NCI-H2029 treated with DMSO at 0.1 percent for 48 hours (cell line): ENCODE measurements at places on chromosomes 12 and 14.
A peak's percentile ranks its signal among the peaks of the same experiment; 100 is the strongest.

GRCh38 chr12:120115692-120116440, 687 bp downstream of the RAB35 start:
- no peak for DNase-seq

DNA sequence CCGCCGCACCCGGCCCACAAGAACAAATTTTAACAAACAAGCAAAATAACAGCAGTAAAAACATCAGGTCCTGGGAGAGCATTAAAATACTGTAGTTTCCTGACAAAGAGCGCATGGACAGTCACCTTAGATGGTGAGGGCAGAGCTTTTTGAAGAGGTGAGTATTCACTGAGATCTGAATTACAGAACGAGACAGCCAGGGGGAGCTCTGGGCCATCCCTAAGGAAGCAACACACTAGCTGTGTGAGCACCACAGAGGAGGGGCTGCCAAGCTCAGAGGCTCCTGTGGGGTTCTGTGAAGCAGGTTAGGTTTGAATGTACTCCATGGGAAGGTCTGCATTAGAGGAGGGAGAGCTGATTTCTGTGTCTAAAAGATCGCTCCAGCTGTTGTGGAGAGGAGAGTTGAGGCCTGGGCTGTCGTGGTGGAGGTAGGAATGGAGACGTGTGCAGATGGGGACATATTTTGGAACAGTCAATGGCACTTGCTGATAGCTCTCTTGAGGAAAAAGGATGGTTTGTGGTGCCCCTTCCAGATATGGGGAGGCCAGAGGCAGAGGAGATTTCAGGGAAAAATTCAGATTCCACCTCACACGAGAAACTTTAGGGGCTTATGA, 72.9 kb downstream of the TRAFD1 start:
- no peak for DNase-seq

GRCh38 chr12:95621725-95622124, 70.4 kb upstream of the USP44 start:
- DNase-seq: no peak

GRCh38 chr12:9392842-9393241, 184.6 kb upstream of the PZP start:
- no peak for DNase-seq

GRCh38 chr12:111775205-111776193, 8.8 kb downstream of the ALDH2 start:
- DNase-seq: peak; percentile 82
